ENCODE measurements at places on chromosomes 5 and 9.

DNA sequence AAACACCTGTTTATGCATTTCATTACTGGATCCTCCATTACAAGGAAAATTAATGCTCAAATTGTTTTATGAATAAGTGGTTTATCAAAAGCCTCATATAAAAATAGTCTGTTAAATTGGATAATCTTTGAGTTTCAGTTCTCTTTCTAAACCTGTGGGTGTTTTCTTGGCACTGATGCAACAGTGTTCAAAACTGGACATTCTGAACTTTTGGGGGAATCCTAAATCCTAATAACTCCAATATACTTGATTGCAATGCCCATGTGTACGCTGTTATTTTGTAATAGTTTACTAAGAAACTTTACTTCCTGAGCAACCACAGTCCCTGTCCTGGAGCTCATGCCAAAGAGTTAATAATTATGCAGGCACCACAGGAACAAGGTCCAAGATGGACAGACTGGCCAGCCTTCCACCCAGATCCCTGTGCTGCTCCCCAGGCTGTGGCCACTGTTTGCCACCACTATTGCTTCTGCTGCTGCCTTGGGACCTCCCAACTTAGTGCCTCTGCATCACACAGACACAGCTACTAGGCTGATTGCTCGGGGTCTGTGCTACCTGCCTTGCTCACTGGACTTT is 14.0 kb downstream of the IRGM start:
- DNase-seq, result no peak

DNA sequence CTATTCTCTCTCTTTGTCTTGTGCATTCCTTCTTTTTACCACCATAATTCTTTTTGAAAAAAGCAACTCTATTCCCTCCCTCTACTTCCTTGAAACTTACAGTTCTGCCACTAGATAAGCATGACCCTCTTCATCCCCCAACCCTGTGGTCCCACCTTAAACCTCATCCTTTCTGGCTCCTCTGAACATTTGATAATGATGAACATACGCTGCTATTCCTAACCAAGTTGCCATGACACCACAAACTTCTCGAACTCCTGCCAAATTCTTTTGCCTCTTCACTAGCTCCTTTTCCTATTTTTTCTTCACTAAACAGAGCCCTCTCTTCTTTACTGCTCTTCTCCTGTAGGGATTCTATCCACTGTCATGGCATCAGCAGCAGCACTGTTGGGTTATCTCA is 57.1 kb downstream of the MOCS2 start:
- no peak for DNase-seq

DNA sequence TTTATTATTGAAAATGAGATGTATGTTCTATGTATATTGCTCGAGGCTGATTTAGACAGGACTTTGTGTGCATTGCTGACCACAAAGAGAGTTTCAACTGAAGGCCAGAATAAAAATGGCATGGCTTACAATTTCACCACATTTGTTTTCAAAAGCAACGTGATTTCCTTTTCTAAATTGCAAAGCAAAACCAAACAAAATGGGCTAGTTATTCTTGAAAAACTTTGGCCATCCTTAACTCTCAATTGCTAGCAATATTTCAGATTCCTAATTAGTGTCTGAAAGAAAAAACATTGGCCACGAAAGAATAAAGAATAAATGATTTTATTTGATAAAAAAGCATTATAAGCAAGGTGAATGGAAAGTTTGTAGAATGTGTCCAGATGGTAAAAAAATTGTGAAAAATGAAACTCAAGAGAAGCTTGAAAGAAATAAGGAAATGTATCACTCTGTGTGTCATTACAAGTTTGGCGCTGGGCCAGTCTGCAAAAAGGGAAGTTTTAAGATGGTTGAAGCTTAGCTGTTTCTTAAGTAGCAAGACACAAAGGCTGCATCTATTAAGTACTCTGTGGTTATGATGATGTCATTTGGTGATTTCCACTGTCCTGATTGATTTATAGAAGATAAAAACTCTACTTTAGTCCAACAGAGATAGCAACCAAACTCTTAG is 89.2 kb upstream of the PRLR start:
- DNase-seq, result peak; percentile 6

DNA sequence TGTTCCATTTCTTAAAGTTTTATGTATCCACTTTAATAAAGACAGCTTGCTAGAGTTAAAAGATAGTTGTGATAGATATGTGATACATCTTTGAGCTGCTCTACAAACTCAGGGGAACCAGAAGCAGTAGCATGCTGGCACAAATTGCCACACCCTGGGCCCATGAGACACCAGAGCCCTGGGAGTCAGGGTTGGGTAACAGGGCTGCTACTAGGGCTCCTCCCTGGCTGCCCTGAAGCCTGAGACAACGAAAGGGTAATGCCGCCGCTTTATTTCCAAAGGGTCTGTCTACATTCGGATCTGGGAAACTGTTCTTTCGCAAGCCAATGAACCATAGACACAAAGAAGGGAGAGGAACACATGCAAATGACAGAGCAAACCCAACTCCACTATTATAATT is 29.2 kb downstream of the PTPN3 start:
- no peak for DNase-seq

DNA sequence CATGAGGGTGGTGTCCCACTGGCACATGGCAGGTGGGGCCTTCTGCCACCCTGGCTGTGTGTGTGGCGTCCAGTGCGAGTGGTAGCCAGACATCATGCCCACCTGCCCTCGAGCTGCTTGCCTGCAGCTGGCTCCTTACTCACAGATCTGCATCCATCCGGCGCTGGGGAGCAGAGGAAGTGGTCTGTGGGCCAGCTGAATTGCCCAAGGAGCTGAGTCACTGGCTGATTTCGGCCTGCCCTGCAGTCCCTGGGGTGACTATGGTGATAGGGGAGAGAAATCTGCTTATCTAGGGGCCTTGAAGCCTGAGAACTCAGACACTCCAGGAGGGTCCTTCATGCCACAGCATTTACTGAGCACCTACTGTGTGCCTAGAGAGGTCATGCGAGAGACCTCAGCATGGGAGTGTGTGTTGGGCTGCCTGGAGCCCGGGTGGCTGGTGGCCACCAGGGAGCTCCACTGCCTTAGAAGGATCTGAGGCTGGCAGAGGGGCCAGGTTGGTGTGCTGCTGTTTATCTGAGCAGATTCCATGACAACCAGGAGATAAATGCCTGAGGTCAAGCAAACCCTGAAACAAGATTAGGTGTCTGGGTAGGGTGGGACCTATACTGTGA is 57.1 kb downstream of the SLC22A5 start:
- DNase-seq, result peak; percentile 75

DNA sequence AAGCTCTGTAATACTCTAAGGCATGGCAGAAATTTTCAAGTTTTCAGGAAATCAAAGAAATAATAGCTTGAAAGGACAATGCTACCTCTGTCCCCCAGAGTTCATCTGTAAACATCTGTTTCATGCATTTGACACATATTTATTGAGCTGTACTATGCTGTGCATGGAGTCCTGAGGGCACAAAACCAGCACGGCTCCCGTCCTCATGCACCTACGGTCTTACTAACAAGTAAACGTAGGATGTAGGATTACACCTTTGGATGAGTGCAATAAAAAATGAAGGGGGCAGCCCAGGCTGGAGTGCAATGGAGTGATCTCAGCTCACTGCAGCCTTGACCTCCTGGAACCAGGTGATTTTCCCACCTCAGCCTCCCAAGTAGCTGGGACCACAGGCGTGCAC is 81.9 kb downstream of the SPTLC1 start:
- DNase-seq, result no peak

DNA sequence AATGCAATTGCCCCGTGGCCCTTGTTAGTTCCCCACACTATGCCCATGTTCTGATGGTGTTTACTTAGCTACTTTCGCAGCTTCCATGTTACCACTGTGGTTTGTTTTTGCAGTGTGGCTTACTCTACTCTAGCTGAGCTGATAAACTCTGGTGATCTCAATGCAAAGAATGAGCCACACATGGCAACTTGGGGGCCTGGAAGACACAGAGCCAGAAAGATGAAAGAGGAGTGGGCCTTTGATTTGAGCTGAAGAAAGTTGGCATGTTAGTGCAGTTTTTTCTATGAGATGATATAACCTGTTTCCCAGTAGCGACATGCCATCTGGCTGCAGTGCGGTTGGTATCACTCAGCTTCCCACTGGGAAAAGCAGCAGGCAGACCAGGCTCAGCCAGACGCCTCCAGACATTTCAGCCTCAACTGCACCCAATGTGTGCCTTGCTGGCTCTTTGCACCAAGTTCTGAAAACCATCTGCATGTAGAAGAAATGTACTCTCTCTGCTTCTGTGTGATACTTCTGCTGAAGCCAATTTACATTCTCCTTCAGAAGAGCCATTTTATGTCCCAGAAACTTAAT is 329.4 kb downstream of the ARHGEF28 start:
- DNase-seq, result no peak

GRCh38 chr9:38507587-38507986 is 83.3 kb upstream of the IGFBPL1 start:
- no peak for DNase-seq

- no peak for DNase-seq
Observed at GRCh38 chr5:72433522-72433921, 73.7 kb downstream of the ZNF366 start.

GRCh38 chr5:3359642-3360041 is 236.0 kb upstream of the IRX1 start:
- DNase-seq, result no peak

DNA sequence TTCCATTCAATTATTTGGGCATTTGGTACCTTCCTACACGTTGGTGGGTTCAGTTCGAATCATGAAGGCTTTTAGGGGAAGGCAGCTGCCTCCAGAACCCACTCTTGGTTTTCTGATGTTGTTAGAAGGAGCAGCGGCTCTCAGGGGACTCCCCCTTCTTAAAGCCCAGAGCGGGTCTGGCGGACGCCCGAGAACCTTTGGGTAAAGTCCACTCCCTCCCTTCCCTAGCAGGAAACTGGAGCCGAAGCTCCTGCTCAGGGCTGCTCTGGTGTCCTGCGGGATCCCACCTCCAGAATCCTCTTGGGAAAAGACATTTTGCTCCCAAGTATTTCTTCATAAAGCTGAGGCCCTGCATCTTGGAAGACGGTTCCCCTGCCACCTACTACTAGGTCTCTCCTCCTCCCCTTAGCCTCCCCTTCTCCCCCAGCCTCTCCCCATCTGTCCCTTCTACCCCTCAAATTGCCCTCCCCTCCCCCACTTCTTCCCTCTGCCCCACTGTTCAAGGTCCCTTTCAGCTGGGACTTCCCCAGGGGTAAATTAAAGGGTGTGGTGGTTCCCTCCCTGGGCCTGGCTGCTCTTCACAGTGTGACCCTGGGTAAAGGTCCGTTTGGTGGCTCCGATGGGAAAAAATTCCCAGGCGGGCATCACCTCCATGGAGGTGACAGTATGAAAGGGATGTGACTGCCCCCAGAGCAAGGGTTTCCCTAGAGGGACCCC is 9.3 kb downstream of the IRX4 start:
- no peak for DNase-seq

- DNase-seq, result no peak
Observed at GRCh38 chr9:520302-520701, 305.6 kb downstream of the DOCK8 start.

DNA sequence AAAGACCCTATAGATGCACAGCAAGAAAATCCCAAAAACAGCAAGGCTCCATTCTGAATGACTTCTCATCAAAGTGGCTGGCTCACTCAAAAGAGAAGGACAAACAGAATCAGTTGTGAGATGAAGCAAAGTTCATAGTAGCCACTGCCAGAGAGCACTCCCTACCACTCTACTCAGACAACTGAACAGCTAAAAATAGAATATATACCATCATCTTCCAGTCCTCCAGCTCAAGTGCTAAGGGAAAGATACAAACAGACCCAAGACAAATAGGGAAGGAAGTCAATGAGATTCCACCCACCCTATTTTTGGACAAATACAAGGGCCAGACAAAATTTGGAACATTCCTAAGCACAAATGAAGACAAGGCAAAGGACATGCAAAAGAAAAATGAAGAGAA is 20.6 kb downstream of the GNAQ start:
- DNase-seq, result no peak

GRCh38 chr9:27412963-27413362 is 111.1 kb upstream of the IFNK start:
- DNase-seq, result no peak

GRCh38 chr9:113531919-113532808 is 68.6 kb downstream of the RGS3 start:
- DNase-seq, result no peak

- no peak for DNase-seq
Observed at GRCh38 chr5:176647843-176648473, 674 bp downstream of the TSPAN17 start.

- no peak for DNase-seq
Observed at GRCh38 chr5:88675708-88676636, 207.0 kb downstream of the MEF2C start.

DNA sequence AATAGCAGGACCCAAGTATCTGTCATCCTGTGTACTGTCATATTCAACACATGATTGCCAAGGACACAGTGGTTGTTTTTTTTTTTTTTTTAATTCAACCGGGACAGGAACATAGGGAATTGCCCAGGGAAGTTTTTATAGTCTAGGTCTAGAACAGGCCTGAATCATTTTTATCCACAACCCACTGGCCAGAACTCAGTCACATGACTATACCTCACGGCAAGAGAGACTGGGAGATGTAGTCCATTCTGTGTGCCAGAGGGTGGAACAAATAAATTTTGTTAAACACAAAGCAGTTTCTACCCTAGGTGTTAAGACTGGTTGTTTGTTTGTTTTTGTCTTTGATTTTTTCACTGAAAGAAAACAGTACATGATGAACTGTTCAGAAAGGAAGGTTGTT is 105.8 kb upstream of the SMARCA2 start:
- DNase-seq, result no peak

- DNase-seq, result no peak
Observed at GRCh38 chr9:82673201-82673600, 389.7 kb downstream of the RASEF start.

- DNase-seq, result no peak
Observed at GRCh38 chr9:99873531-99873930, 32.9 kb upstream of the STX17 start.

Measured in stimulated activated CD4-positive, alpha-beta T cell treated with anti-CD3 and anti-CD28 coated beads, TNF-alpha, amount 100 ng/mL, for 24 hours (primary cell).